NCI-H1930 (cell line): ENCODE measurements at places on chromosomes 2 and 18.
A peak's percentile ranks its signal among the peaks of the same experiment; 100 is the strongest.

GRCh38 chr2:197604117-197604860 lies 71.1 kb downstream of the RFTN2 start:
- DNase-seq: no peak

GRCh38 chr2:174985614-174986013 lies 19.6 kb downstream of the CHN1 start:
- DNase-seq: no peak

GRCh38 chr2:64670047-64670446 lies 16.3 kb upstream of the SERTAD2 start:
- no peak for DNase-seq

DNA sequence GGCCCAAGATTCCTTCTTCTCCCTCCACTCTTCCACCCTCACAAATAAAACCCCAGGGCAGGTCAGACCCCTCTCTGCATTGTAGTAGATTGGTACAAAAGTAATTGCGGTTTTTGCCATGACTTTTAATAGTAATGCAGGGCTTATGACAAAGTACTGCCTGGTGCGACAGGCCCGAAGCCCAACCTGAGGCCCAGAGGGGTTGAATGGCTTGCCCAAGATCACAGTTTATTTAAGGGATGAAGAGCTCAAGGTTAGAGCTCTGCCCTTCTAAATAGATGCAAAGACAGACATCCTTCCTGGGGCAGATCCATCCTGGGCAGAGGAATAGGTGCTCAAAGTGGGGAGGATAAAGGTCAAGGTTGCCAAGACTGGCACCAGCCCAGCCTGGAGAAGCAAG lies 899 bp upstream of the PSTPIP2 start:
- no peak for DNase-seq

DNA sequence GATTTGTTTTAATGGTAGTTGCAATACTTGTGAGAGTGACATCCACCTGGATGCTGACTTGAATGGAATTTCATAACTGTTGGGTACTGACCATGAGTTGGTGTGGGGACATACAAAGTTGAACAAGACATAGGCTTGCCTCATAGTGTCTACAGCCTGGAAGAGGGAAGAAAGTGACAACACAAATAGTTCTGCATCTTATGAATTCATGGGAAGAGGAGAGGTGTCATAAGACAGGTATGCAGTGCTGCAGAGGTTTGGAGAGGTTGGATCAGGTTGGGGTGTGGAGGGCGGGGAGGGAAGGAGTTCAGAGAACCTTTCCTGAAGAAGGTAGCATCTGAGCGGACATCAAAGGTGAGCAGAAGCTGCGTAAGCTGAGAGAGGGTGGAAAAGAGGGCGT lies 44.0 kb downstream of the HRH4 start:
- DNase-seq: no peak

DNA sequence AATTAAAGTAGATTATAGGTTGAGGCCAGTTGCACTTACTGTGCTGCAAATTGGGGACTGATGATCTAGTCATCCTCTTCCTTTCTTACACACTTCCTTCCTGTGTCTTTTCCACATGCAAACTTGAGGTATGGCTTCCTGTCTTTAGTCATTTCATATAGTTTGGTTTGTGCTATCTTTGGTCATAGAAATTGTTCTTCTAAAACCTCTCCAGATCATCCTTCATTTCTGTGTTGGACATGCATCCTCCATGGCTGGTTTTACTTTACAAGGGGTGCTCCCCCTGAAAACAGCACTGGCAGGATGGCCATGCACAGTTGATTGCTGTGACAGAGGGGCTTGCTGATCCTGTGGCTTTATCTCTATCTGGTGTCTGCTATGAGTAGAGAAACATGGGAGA lies 36.5 kb downstream of the MGAT5 start:
- no peak for DNase-seq

- DNase-seq: no peak
These were observed 75.5 kb upstream of the ODC1 start for GRCh38 chr2:10523406-10524189.

DNA sequence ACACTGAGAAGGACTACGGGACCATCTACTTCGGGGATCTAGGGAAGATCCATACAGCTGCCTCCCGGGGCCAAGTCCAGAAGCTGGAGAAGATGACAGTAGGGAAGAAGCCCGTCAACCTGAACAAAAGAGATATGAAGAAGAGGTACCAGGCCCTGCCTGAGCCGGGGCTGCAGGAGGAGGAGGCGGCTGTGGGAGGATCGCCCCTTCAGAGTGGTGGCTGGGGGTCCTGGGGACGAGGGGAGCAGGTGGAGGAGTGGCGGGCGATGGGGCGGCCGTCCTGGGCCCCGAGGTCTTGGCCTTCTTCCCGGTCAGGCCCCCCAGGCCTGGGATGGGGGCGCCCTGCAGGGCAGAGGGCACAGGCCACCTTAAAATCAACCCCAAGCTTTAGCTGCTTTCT lies 524 bp downstream of the ANKRD30B start:
- DNase-seq: no peak

DNA sequence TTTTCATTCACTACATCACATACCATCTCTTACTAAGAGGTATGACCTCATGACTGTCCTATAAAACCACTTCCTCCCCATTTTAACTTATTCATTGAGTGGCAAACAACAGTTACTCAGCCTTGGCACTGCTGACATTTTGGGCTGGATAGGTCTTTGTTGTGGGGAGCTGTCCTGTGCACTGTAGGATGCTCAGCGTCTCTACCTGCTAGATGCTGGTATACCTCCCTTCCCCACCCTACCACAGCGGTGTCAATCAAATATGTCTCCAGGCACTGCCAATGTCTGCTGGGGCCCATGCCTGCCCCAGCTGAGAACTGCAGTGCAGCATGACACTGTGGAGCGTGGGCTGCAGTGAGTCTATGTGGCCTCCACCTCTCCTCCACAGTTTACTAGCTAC lies 76.3 kb upstream of the MGAT4A start:
- no peak for DNase-seq

GRCh38 chr2:9030190-9030589 lies 26.7 kb upstream of the MBOAT2 start:
- peak; percentile 45 for DNase-seq

GRCh38 chr2:205682971-205683501 lies 735 bp downstream of the NRP2 start:
- DNase-seq: no peak

GRCh38 chr2:147352264-147353071 lies 492.4 kb upstream of the ACVR2A start:
- peak; percentile 18 for DNase-seq

DNA sequence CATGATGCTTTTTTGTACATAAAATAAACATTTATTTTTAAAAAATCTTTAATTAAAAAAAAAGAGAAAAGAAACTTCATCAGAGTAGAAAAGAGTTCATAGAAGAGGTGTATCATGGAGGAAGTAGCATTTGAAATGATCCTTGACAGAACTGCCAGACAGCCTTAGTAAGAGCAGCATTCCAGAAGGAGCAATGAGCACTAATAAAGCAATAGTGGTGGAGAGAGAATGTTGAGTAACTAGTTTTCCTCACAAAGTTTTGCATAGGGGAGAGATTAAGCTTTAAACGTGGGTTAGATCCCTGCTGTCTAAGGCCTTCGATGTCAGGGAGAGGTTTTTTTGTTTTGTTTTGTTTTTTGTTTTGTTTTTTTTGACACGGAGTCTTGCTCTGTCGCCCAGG lies 29.8 kb upstream of the METTL21A start:
- no peak for DNase-seq

- DNase-seq: peak; percentile 36
These were observed 2.8 kb downstream of the PCBP1 start for GRCh38 chr2:70089983-70090525.

- DNase-seq: no peak
These were observed 106.7 kb upstream of the PELI1 start for GRCh38 chr2:64250751-64251423.

GRCh38 chr2:218145124-218145523 lies 19.3 kb downstream of the CXCR2 start:
- DNase-seq: no peak

DNA sequence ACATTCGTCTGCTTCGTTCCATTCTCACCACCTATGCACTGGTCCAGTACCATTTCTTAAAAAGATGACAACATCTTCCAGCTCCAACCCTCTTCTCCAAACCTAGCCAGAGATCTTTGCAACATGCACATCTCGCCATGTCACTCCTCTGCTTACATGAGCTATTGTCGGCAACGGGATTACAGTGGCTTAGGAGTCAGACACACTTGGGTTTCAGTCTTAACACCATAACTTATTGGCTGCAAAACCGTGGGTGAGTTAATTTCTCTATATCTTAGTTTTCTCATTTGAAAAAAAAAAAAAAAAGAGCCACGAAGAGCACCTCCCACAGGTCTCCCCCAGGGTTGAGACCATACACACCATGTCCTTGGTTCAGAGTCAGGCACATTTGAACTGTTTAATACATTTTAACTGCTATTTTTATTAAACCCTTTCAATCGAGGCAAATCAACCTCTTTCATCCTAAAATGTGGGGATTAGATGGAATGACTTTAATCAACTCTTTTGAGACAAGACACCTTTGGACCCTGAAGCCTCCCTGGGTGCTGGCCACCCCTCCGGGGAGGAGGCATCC lies 889 bp downstream of the ANKRD29 start:
- no peak for DNase-seq

DNA sequence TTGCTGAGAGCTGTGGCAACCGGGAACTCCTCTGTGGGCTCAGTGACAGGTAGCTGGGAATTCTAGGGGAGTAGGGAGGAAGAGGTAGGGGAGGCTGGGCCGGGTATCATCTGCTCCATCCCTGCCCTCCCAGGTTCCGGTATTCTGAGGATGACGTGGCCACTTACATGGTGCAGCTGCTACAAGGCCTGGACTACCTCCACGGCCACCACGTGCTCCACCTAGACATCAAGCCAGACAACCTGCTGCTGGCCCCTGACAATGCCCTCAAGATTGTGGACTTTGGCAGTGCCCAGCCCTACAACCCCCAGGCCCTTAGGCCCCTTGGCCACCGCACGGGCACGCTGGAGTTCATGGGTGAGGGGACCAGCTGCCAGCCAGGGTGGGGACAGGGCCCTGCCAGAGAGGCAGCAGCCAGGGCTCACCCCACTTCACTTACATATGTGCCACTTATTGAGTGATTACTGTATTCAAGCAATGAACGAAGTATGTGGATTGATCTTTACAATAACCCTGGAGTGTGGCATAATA lies 8.0 kb upstream of the GMPPA start:
- no peak for DNase-seq

DNA sequence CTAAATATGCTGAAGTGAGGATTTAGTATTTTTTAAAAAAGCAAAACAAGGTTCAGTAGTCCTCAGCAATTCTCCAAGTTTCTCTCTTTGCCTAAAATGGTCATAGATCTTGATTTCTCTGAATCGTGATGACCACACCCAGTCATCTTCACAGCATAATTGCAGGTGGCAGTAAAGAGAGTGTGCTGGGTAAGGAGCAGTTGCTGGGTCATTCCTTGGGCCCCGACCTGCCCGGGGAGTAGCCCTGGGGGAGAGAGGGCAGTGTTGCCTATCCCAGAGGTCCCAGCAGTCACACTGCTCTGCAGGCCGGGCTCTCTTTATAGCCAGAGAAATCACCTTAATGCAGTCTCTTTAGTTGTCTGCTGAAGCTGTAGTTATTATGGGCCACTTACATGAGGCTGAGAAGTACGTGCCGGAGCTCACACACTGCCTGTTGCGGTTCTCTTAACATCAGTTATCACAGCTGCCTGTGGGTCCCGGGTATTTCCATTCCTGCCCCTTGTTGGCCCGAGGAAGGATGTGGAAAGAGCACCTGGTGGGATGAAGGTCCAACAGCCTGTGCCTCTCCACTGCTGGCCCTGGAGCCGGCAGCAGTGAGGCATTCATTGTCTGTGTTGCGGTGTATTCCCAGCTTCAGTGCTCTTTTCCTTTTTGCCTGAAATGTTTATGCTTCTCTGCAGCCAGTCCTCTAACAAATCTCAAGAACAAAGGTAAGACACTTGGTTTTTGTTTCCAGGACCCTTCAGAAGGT lies 230.1 kb downstream of the ALPK2 start:
- no peak for DNase-seq

DNA sequence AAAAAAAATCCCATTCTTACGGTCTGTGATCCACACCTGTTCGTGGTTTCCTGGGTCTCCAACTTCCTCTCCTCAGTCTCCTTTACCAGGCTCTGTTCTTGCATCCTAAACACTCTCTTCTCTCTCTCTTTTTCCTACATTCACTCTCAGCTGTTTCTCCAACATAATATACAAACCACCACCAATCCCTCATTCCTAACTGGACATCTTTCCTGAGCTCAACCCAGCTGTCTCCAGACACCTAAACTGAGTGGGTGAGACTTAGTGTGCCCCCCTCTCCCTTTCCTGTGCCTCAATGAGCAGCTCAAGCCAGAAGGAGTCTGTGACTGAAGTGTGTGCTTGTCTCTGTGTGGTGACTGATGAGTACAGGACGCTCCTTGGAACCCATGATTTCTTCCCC lies 59.4 kb downstream of the LIPG start:
- no peak for DNase-seq

DNA sequence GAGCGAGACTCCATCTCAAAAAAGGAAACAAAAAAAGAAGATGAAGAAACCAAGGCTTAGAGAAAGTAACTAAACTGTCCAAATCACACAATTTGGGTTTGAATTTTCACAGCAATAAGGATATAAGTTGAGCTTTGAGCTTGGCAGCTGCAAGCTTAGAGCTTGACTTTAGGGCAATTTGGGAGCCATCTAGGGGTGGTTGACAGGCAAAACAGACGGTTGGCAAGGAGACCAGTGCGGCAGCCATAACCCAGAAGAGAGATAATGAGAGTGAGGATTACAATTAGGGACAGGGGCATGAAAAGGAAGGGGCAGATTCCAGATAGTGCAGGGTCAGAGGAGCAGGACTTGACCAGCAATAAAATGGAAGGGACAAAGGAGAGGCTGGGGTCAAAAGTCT lies 382.2 kb upstream of the HNRNPA3 start:
- no peak for DNase-seq

GRCh38 chr2:223681125-223681524 lies 79.0 kb upstream of the SCG2 start:
- DNase-seq: no peak

GRCh38 chr2:158460632-158461297 lies 4.0 kb downstream of the PKP4 start:
- DNase-seq: no peak

DNA sequence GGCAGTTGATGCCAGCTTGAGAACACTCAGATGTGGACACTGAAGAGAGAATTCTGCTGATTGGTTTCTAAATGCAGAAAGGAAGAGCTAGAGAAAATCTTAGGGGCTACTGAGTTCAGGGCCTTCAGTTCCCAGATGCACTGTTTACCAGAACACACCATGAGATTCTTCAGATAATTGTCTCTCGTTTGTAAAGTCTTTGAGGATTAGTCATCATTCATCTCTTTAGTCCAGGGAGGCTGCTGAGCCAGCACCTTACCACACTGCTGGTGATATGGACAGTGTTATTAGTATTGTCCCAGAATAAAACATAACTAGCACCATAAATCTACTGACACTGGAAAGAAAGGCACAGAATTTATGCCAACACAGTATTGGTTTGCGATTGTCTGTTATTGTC lies 690.8 kb upstream of the CELF4 start:
- DNase-seq: no peak
